ENCODE measurements at places on chromosomes 6 and 20.

- DNase-seq: no peak
Observed at GRCh38 chr6:67802771-67803170, 832.3 kb upstream of the ADGRB3 start.

DNA sequence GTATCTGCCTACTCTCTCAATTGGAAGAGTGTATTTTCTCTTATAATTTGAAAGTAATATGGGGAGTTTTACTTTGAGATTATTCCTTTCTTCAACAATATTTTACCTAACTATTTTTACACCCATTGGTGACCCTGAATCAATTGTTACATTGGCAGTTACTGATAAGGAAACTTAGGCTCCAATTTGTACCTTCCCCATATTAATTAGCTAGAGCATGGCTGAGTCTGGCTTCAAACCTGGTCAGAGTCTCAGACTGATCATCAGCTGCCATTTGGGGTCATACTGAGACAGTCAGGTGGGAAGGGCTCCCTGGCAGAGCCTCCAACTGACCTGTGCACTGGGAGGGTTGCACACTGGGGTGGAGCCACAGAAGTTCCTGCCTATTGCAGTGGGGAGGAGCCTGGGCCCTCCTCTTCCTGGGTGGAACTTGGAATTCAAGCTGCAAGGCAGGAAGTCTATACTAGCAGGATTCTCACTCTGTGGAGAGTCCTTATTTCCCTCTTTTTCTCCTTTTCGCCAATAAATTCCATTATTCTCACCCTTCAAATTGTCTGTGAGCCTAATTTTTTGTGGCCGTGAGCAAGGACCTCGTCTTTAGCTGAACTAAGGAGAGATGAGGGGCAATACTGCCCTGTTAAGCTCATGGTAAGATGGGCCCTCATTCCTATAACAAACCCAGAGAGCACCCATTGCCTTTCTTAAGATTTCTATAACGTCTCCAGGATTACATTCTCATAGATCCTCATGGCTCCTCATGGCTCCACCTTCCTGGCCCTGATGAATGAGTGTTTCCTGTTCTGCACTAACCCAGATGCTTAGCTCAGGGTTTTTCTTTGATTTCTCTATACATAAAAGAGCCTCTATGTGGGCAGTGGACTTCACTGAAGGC lies 285.1 kb downstream of the ADGB start:
- no peak for DNase-seq

- DNase-seq: no peak
Observed at GRCh38 chr6:131433927-131434326, 139.1 kb upstream of the ARG1 start.

DNA sequence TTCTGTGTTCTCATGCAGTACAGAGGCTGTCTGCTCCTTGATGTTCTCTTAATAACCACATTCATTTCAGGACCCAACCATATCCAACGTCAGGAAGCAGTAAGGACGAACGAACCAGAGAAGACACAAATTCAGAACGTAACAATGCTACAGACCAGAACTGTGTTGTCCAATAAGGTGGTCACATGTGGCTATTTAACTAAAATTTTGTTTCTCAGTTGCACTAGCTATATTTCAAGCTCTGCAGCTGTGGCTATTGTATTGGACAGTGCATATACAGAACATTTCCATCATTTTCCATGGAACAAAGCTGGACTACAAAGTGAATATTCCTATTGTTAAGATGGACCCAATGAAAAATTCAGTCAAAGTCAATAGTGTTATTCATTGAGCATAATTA lies 27.0 kb downstream of the MAP7 start:
- no peak for DNase-seq

DNA sequence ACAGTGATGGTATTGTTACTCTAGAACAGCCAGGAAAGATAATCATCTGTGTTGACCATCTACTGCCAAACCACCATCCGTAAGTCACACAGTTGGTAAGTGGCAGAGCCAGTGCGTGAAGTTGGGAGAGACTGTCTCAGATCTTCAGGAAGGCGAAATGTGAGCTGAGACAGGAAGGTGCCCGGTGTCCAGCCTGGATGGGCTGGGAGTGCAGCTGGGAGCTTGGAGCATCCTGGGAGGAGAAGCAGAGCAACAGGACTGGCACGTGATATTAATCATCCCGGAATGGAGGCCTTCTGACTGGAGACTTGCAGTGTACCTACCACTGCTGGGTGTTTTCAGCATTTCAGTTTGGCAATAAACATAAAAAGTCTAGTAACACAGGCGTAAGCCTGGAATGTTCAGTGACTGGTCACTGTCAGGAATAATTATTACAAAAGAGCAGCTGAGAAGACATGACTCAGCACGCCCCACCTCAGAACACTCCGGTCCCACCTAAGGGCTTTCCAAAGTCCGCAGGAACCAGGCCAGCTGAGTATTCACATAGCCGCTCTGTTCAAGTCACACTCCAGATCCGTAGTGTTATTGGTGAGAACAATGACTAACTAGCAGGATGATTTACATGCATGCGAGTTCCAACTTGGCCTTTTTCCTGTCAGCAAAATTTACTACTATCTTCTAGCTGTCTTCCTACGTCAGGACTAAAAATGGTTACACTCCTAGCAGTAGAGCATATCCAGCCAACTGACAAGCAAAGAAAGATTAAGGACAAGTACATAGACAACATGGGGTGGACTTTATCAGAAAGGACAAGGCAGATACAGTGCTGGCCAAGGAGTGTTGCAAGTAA lies 45.1 kb upstream of the PNRC1 start:
- DNase-seq: peak; percentile 77

DNA sequence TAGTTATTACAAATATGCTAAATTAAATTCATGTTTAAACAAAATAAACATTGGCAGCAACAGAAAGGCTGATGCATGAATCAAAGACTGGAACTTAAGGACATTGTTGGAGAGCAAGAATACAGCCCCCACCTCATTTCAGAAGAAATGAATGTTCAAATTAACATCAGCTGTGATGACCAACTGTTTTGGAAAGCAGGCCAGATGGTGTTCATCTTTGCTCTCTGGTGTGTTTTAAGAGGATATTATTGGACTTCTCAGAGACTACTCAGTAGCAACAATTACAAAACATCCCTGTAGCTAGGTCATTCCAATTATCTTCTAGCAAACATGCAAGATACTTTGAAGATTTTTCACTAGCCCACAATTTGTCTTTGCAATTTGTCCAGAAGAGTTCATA lies 118.6 kb upstream of the DOK5 start:
- DNase-seq: no peak

- no peak for DNase-seq
Observed at GRCh38 chr6:136401749-136402148, 112.1 kb upstream of the BCLAF1 start.

- DNase-seq: no peak
Observed at GRCh38 chr6:147217840-147218404, 13.7 kb downstream of the STXBP5 start.

DNA sequence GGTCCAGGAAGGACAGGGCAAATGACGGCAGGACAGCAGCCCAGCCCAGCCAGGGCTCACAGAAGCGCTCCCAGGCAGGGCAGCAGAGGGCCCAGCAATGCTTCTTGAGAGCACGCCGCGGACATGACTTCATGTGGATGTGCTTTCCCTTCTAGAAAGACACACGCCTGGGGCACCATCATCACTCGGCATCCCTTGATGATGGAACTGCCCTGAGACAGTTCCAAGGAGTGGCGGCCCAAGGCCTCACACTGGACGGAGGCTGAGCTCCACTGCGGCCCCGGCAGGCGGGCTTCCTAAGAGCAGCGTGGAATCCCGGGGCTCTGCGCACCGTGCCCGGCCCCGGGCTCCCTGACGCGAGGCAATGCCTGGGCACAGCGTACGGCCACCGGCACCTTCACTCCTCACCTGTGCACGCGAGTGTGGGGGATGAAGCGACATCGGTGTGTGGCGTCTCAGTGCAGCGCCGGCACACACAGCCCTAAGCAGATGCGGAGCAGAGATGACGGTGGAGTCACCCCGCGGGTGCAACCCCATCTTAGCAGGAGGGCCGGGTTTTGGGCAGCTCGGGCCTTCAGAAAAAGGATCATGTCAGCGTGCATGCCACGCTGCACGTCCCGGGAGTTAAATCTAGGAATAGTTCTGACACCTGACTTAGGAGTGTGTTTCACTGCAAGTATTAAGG lies 86.6 kb downstream of the THBS2 start:
- no peak for DNase-seq

- no peak for DNase-seq
Observed at GRCh38 chr20:57468523-57469417, 56.2 kb downstream of the CTCFL start.

DNA sequence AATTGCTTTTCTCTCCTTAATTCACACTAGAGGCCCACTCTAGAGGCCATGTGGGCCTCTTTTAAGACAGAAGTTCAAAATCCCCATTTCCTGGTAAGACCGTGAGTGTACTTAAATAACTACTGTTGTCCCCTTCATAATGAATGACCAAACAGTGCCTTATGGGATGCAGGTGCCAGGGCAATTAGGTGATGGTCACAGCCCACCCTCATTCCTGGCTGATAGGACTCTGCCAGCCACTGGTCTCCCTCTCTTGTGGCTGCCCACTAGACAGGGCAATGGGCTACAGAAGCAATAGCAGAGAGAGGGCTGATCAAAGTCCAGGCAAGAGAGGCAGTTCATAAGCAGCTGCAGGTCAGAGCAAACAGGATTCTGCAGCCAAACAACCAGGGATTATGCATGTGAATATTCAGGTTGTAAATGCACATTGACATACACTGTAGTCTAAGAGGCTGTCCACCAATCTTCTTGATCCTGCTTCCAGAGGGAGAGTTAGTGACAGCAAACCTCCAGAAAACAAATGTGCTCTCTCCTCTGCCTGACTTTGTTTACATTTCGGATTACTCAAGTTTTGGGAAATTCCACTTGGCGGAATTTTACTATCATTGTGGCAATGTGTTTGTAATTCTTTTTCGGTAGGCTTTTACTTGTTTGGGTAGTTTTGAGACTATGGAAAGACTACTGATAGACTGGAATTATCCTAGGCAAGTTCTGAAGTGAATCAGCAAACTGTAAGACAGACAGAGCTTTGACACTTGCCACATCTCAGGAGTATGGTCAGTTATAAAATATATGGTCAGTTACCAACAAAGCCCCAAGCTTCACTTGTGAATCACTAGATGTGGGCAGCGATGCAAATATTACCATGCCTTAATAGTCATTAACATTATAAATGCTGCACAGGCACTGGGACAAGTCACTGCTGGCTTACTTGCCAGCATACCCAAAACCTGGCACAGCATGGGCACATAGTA lies 12.8 kb downstream of the PTPRK start:
- no peak for DNase-seq

GRCh38 chr6:109036574-109037294 lies 57.9 kb downstream of the SESN1 start:
- no peak for DNase-seq

DNA sequence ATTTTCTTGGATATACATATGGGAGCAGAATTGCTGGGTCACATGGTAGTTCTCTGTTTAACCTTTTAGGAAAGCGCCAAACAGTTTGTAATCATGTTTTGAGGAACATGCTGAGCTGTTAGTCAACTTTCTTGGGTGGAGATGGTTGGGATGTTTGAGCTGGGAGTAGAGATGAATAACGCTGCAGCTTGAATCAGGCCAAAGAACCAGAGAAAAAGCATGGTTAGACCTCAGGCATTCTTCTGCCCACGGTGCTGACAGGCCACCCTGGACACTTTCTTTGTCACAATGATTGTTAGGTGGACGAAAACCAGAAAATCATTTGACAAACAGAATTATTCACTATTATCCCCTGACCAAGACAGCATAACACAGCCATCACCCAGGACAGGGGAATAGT lies 66.8 kb downstream of the PRDM1 start:
- no peak for DNase-seq

GRCh38 chr6:44286747-44287146 lies 16.5 kb downstream of the TMEM151B start:
- DNase-seq: no peak

GRCh38 chr6:138769102-138769676 lies 4.4 kb upstream of the CCDC28A start:
- no peak for DNase-seq

- no peak for DNase-seq
Observed at GRCh38 chr6:119105282-119105681, 26.8 kb upstream of the FAM184A start.

DNA sequence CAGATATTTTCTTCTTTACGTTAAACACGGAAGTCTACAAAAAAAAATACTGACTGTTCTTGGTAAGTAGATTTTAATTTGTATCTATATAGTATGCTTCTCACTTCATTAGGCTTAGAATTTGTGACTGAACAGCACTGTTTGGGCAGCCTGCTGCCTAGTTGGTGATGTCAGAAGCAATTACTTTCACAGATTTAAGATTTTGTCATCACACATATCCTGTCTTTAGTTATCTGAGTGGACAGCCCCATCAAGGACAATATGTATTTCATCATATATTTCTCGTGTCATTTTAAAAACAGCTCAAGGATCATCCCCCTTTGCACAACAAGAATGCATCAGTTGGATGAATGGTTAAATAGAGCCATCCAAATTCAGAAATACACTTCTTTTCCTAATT lies 338.4 kb upstream of the CITED2 start:
- DNase-seq: no peak

- DNase-seq: no peak
Observed at GRCh38 chr20:22675341-22675740, 91.0 kb upstream of the FOXA2 start.

DNA sequence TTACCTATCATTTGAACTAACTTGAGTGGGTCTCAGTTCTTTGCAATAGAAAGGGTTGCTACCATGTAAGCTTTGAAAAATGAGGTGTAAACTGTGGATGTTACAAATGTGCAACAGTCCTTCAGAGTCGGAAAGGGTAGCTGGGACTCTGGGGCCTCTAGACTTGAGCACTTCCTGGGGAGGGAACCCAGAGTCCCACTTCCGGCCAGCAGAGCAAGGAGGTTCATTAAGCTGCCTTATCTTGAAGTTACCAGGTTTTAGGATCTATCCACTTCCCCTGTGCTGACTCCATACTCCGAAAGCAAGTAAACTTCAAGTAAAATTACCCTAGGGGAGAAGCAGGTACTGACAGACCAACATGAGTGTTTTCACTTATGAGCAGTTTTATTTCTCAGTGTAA lies 9.4 kb downstream of the TRIM10 start:
- DNase-seq: no peak

GRCh38 chr6:15058200-15059061 lies 187.4 kb upstream of the JARID2 start:
- DNase-seq: no peak

DNA sequence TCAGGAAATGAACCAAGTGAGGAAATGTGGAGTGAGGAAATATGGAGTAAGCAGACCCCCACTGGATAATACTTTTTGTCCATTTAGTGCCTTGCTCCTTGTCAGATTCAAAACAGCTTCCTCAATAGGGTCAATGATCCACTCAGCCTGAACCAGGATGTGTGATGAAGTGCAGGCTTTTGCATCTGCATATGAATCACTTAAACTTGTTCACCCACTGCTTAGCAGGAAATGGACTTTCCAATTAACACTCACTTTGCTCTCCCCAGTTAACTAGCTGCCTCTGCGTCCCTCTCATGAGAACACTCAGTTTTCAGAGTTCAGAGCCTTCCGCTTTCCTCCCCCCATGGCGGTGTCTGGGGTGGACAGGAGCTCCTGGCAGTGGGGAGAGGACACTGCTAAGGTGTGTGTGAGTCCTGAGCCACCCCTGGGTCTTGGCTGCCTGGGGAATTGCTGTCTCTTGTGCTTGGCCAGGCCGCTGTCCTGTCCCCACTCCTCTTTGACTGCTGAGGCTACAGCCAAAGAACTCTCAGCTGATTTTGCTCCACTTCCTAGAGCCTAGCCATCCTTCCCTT lies 621.8 kb downstream of the CDH26 start:
- DNase-seq: no peak

- DNase-seq: peak; percentile 28
Observed at GRCh38 chr20:47677635-47678453, 107.4 kb downstream of the SULF2 start.

Measured in heart right ventricle (tissue), 16 donors.